ENCODE measurements at places on chromosomes 2 and 18. TPM values are rescaled to one million over a fixed set of nuclear protein-coding genes. Genes with fewer than 3 reads are reported as not detected.

GAREM1 gene
- 32.3 TPM for polyA plus RNA-seq

LRRC30 gene
- polyA plus RNA-seq, result 0.21 TPM

POTEE gene
- 0.42 TPM for polyA plus RNA-seq

UGT1A10 gene
- polyA plus RNA-seq, result not detected

GRCh38 chr2:226845386-226846116, 9.7 kb downstream of the RHBDD1 start:
- no peak for DNase-seq

DNA sequence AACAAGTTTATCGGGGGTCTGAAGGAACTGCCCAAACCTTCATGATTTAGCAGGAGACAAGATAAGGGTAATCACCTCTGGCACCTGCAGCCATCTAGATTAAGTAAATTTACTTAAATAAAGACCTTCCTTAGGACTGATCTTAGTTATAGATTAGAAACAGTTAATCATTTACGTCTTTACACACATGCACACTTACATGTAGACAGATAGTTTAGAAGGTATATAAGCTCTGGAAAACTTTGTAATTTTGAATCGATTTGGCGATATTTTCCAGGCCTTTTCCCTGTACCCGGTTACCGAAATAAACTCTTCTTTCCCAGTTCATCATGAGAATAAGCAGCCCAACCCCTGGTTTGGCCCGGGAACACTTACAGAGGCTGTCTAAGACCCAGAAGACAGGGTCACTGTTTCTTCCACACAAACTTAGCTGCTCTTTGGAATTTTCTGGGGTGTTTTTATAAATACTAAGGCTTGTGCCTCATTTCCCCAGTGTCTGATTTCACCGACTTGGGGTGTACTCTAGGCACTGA, 560 bp upstream of the SKA1 start:
- peak; percentile 8 for DNase-seq

- DNase-seq, result peak; percentile 33
Measured at GRCh38 chr2:164599954-164600589, 21.2 kb downstream of the GRB14 start.

DNA sequence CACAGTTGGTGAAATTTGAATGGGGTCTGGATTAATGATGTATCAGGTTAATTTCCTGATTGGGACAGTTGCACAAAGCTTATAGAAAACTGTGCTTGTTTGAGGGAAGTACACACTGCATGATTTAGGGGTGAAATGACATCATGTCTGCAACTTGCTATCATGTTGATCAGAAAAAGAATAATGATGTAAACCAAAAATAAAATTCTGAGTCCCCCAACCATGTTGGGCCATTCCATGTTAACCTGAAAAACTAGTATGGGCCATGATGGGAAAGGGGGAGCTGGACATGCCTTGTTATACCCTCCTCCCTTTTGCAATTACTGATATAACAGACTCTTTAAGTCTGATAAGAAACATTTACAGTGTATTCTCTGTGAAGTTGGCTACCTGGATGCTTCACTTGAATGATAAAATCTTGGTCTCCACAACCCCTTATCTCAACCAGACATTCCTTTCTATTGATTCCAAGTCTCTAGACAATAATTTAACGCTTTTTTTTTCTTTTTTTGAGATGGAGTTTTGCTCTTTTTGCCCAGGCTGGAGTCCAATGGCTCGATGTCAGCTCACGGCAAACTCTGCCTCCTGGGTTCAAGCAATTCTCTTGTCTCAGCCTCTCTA, 4.2 kb upstream of the INO80B start:
- DNase-seq, result no peak

GRCh38 chr2:227117852-227118251, 46.2 kb downstream of the COL4A4 start:
- no peak for DNase-seq

GRCh38 chr2:28364610-28365009, 28.0 kb upstream of the FOSL2 start:
- DNase-seq, result no peak

GRCh38 chr2:9032536-9033255, 29.2 kb upstream of the MBOAT2 start:
- no peak for DNase-seq

- DNase-seq, result no peak
Measured at GRCh38 chr2:584863-585823, 92.1 kb downstream of the TMEM18 start.

DNA sequence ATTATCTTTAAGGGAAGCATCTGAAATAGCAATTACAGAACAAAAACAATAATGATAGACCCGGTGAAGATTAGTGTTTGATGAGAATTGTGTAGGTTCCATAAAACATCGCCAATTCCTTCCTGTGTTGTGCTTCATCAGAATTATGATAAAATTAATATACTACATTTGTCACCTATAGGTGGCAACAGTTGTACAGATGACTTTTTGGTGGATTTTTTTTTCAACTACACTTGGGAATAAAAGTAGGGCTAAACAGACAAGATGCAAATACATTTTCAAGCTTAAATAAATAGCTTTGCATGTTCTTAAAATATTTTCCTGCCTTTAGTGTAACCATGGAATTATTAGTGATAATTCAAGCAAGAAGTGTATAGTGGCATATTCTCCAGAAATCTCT, 7.0 kb upstream of the LYPD1 start:
- no peak for DNase-seq

- no peak for DNase-seq
Measured at GRCh38 chr2:235623111-235623510, 129.3 kb downstream of the AGAP1 start.

GRCh38 chr2:24597181-24597870, 106.3 kb downstream of the NCOA1 start:
- DNase-seq, result no peak

DNA sequence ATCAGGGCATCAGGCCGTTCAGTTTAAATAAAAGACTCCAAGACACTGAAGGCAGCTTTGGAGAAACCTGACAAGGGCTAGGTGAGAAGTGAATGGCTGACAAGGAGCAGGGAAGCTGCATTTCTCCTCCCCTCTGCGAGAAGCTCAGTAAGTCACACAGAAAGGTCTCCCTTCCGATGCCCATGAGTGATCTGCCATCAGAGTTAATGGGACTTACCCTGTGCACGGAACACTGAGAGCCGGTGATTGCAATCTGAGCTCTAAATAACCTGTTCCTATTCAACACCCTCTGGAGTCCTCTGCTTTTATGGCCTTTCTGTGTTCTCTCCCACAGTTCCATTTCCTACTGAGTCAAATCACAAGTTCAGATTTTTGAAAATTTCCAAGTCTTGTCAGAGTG, 322.2 kb upstream of the MYT1L start:
- no peak for DNase-seq

Measured in right renal pelvis (tissue), 4 donors.